ENCODE measurements at places on chromosomes 16 and 17.

DNA sequence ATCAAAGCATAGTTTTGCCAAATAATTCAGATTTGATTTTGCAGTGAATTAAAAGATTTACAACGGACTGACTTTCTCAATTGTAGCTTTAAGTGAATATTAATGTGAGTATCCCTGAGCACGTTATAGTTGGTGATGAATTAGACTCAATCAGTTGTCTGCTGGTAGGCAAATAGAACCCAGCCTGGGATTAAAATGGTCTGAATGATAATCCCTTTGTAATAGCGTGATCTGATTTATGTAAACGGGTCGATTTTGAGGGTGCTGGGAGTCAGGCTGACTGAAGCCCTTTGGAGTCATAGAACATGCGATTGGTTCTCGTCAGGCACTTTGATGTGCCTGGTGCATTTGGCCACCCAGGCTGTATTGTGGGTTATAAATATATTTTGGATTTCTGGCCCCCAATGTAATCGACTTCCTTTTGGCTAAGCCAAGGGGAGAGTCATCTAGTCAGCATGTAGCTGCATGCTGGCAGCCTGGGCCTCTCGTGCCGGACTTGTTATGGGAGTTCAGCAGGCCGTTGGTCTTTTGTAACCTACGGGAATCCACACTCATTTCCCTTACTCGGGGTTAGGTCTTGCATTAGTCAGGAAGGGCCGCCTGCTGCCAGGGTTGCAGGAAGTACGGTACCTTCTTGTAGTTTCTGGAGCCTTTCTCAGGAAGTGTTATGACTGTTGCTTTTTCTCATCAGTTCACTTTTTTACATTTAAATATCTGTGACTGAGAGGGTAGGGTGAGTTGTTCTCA, 5.4 kb downstream of the PGS1 start:
- no peak for DNase-seq

DNA sequence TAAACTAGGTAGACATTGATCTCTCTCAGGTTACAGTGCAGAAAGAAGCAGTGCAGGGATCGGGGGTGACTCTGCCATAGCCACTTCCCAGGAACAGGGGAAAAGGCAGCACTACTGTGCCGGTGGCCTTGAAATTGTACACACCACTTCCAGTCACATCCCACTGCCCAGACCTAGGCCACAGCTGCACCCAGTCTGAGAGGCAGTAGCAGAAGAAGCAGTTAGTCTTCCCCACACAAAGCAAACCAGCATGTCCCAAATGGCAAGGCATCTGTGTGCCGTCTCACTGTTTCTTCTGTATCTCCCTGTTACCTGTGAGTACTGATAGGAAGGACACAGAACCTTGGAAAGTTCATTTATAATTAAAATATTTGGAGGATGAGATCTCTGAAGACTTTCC, 47.0 kb downstream of the TMC6 start:
- no peak for DNase-seq

- DNase-seq: no peak
Observed at GRCh38 chr17:56934280-56934679, 20.4 kb upstream of the TRIM25 start.

- no peak for DNase-seq
Observed at GRCh38 chr17:74430706-74431567, 951 bp upstream of the GPRC5C start.

GRCh38 chr16:27199736-27200135, 3.6 kb upstream of the KDM8 start:
- DNase-seq: no peak
